Stomach (tissue), 19 donors: ENCODE measurements at places on chromosomes 16 and 17.
A peak's percentile ranks its signal among the peaks of the same experiment; 100 is the strongest.

DNA sequence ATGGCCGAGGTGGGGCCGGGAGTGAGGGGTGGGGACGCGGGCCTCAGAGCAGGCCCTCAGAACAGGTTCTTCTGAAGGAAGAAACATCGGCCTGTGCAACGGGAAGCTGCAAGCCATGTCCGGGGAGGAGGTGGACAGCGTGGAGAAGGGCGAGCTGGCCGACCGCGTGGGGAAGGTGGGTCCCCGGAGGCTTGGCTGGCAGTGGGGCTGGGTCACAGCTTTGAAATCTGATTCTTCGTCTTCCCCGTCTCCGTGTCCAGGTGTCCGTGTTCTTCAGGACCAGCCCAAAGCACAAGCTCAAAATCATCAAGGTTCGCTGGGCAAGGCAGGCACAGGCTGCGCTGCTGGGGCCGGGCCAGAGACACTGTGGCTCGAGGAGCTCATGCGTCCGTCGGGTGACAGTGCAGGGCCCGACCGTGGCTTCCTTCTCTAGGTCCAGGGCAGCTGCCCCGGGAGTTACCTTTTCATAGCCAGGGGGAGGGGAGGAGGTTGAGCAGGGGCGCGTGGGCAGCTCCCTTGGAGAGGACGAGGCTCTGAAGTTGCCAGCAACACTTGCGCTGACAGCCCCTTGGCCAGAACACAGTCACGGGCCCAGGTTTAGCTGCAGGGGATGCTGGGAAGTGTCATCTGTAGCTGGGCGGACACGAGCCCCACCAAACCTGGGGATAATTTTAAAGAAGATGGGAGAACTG, 51.3 kb downstream of the MEAK7 start:
- DNase-seq: no peak

DNA sequence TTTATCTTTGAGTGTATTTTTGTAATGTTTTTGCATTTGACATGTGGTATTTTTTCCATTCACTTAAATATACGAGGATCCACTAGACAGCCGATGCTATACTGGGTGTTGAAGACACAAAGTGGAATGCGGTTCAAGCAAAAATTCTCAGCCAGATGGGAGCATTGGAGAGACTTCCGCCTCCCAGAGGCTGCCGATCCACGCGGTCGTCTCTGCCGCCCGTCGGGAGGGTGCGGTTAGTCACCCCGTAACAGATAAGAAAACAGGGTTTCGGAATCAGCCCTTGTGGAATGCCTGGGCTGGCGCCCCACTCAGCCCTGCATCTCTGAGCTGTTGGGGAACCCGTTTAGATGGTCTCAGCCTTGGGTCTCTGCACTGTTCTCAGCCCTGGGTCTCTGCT, 7.3 kb downstream of the GSE1 start:
- DNase-seq: peak; percentile 72

- no peak for DNase-seq
Measured at GRCh38 chr16:63171545-63171944, 1135.3 kb upstream of the CDH8 start.

GRCh38 chr16:89119661-89120141, 26.0 kb downstream of the ACSF3 start:
- DNase-seq: no peak
